ENCODE measurements at places on chromosomes 16 and 17.

DNA sequence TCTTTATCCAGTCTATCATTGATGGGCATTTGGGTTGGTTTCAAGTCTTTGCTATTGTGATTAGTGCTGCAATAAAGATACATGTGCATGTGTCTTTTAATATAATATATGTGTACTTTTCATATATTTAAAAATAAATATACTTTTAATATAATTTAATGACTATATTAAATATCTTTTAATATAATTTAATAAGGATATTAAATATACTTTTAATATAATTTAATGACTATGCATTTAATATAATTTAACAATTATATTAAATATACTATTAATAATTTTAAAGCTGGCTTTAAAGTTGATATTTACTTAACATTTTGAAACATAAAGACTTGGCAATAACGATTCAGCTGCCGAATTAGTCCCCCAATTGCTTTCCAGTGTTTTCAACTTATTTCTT, 1.2 kb downstream of the CCL23 start:
- DNase-seq = no peak

DNA sequence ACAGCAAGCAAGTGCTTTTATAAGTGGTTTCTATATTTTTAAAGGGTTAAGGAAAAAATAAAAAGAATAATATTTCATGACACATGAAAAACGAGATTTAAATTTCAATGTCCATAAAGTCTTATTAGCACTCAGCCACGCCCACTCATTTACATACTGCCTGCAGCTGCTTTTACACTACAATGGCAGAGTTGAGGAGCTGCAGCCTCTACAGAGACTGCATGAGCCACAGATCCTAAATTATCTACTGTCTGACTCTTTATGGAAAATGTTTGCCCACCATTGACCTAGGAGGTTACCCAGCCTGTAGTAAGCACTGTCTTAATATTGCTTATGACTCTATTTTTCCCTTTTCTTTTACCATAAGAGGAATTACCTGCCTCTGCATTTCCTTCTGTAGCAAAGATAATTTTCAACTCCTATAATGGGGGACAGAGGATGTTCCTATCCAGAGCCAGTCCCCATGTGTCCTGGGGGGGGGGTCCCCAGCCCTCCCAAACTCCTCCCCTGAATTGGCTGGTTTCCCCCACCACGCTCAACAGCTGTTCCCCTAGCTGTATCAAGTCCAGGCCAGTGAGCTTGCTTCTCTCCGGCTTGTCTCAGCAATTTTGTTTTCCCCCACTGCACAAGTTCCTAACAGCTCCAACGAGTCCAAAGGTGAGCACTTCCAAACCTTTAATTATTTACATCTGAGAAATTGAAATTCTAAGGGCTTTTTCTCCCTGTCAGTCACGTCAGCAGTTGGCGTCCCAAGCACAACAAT, 139.4 kb upstream of the ERCC4 start:
- no peak for DNase-seq

GRCh38 chr17:77076124-77076830, 64.5 kb upstream of the SEC14L1 start:
- DNase-seq = no peak

- peak; percentile 4 for DNase-seq
These were observed 87.3 kb upstream of the RPL38 start for GRCh38 chr17:74116087-74116717.

- DNase-seq = no peak
These were observed 4.3 kb upstream of the ZNF750 start for GRCh38 chr17:82843904-82844680.

- no peak for DNase-seq
These were observed 13.3 kb downstream of the NXPH3 start for GRCh38 chr17:49588726-49589576.

GRCh38 chr16:31397096-31397660, 4.0 kb downstream of the ITGAD start:
- no peak for DNase-seq

Measured in bronchial epithelial cell (primary cell).